ENCODE measurements at places on chromosomes 4 and X.
A peak's percentile ranks its signal among the peaks of the same experiment; 100 is the strongest.

- DNase-seq = no peak
These were observed 179.5 kb downstream of the MSN start for GRCh38 chrX:65846974-65847373.

DNA sequence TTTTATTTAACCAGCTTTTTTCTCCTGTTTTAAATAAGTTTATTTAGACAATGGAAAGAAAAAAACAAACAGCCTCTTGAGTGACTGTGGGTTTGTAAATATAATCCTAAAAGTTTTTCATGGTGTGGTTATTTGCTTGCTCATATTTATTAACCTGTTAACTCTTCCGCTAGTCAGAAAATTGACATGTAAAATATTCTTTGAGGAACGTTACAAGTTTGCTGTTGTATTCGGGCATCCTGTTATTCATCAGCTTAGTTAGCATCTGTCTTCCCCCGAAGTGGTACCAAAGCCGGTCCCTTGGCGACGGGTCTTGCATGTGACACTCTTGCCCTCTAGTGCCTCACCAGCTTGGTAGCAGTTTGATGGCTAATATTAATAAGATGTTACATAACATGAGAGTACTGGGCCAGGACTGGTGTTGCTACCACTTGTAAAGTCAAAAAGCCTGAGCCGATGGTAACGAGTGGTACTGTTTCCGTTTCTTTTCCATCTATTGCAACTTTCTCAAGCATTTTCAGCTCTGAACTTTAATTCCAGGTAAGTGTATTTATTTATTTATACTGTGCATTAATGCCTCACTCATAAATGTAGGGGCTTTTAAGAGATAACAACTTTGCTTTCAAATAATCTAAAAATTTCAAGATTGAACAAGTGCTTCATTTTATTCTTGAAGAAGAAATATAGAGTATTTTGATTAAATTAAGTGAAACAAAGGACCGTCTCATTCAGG is at the start of gene NDST3:
Gene NDST3, plus strand, starts transcription at position 434 of the 733 bp plus-strand sequence. CDS start 19,425 bp downstream, outside the sequence.
- DNase-seq = peak; percentile 50

DNA sequence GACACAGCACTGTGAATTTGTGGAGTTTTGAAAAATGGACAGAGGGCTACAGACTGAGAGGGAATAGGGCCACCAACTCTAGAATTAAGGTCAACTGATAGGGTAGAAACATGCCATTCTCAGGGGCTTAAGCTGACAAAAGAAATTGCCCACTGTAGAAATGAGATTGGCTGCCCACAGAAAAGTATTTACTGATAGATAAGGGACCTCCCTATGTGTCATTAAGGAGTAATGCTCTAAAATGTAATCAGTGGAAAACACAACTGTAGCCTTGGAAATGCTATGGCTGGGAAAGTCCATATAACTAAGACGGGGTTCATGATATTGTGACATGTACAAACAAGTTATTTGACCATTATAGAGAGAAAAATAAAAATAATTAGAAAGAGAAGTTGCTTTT is 4.6 kb downstream of the RTL9 start:
- DNase-seq = no peak

GRCh38 chrX:101078716-101079598 is at the start of gene TMEM35A:
Gene TMEM35A (plus strand): TSS chrX:101078879. CDS start chrX:101079003, 124 bp downstream.
- no peak for DNase-seq

DNA sequence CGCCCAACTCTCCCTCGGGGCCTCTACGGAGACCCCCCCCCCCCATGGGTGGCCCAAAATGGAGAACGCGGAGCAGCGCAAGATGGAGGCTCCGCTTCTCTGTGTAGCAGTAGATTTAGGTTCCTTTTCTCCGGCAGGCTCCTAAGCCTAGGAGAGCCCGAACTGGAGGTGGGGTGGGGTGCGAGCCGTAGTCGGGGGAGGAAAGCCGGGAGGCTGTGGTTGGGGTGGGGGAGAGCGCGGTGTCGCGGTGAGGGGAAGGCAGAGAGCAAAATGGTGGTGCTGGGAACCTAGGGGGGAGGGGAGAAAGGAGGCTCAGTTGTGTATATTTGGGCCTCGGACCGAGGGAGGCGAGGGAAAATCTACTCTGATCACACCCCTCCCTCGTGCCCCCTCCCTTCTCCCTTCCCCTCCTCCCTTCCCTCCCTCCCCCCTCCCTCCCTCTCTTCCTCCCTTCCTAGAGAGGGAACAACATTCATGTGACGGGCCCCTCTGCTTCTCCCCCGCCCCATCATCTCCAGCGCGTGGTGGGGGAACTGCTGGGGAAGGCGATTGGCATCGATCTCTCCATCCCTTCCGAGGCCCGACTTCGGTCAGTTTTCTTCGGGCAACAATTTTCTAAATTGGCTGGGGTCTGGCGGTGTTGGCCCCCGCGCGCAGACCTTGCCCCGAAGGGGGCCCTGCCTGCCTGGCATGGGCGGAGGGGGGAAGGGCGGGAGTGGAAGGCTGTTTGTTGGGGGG is at the start of gene STAG2:
Gene STAG2, plus strand, starts transcription at position 439 of the 738 bp plus-strand sequence. CDS start 60,922 bp downstream, outside the sequence.
- DNase-seq = peak; percentile 79

- no peak for DNase-seq
These were observed 14.1 kb downstream of the PRPS2 start for GRCh38 chrX:12805333-12805732.

- DNase-seq = no peak
These were observed 109.2 kb downstream of the CLNK start for GRCh38 chr4:10575414-10575813.

DNA sequence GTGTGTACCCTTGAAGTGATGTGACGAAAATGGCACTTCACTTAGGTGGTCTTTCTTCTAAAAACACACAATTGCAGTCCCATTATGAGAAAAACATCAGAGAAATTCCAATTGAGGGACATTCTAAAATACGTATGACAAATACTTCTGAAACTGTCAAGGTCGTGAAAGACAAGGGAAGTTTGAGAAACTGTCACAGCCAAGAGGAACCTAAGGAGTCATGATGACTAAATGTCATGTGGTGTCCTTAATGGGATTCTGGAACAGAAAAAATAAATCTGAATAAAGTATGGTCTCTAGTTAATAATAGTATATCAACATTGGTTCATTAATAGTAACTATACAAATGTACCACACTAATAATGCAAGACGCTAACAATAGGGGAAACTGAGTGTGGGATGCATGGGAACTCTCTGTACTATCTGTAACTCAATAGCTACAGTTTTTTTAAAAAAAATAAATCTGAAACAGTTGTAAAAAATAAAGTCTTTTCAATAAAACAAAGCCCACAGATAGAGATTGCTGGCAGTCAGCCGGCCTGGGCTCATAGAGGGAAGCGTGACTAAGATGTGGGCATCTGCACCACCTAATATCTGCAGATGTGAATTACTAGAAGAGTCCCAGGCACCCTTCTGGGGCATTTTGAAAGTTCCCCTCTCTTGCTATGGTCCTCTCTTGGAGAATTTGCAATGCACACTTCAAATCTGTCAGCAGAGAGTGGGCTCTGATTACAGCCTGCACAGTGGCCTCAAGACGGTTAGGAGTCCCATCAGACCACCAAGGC is 47.6 kb downstream of the MID1IP1 start:
- peak; percentile 72 for DNase-seq

DNA sequence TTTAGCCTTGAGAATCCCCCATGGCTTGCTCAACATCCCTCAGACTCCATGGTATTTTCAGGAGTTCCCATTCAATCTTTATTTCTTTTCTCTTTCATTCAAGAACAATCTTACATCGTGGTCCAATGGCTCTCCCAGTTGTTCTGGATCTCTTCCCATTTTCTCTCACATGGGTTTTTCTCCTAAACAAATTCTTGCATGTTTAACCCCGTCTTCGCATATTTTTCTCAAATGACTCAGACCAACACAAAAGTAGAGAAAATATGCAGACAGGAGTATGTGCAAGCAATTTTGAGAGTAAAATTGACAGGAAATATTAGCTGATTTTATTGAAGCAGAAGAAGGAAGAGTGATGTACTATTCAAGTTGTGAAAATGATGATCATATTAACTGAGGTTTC is 396.4 kb upstream of the TRAM1L1 start:
- DNase-seq = no peak

DNA sequence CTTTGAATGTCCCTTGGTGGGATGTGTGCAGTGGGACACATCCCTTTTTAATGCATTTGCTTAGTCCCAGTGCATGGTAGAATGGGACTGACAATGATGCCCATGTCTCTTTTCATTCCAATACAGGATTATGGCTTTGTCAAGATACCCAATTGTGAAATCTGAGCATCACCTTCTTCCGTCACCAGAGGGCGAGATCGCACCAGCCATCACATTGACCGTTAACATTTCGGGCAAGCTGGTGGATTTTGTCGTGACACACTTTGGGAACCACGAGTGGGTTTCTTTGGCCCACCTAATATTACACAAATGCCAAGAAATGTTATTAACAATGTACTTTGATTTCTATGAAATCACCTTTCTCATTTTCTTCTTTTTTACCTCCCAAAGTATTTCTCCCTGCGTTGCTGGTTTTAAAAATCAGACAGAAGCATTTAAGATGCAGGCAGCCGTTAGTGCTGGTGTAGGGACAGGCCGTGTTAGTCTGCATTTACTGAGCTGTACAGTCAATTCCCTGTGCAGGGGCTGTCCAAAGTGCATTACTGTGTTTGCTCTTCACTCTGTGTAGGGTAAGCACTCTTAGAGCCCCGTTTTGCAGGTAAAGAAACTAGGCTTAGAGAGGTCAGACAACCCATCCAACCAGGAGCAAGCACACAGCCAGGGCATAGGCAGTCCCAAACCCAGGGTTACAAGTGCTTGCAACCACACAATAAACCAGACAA is 46.5 kb downstream of the CWH43 start:
- DNase-seq = peak; percentile 3

DNA sequence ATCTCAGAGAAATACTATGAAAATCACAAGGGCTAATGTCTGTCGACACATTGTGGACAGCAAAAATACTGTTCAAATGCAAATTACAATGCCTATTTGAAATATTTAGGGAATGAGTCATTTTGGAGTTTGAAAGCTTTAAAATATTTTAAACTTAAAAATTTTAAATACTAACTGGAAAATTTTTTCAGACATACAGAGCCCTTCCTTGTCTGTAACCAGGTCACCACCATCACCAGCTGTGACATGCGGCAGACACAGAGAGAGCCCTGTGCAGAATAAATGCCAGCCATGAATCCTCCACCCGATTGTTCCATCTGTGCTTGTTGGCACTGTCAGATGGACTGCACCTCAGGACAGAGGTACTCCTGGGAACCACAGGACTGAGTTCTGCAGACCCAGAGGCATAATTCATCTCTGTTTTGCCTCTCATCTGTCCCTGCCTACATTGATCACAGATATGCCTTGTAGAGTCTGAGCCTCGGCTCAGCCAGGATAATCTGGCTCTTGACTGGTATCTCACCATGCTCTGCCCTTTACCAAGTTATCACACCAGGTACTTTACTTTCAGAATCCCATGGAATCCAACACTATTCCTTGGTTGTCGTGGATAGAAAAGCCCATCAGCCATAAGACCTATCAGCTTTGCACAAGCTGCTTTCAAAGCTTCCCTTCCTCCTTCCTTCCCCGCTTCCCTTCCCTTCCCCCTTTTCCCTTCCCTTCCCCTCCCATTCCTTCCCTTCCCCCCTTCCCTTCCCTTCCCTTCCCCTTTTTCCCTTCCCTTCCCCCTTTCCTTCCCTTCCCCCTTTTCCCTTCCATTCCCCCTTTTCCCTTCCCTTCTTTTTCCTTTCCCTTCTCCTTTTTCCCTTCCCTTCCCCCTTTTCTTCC is 67.2 kb downstream of the TBC1D9 start:
- DNase-seq = no peak

DNA sequence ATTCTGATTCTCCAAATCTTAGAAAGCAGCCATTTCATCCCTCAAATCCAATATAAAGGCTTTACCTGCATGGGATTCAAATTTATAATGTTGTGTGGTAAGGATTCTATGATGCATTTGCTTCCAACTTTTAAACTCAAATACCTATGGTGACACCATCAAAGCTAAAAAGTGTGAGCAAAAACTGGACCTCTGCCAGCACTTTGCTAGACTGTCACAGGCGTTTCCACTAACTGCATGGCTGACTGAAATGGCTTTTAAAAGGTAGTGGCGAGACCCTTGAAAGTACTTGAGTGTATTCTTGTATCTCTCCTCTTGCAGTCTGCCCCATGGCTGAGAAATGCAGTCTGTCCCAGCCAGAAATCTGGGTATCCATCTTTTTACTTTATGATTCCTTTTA is 169.4 kb downstream of the AMELX start:
- DNase-seq = no peak

DNA sequence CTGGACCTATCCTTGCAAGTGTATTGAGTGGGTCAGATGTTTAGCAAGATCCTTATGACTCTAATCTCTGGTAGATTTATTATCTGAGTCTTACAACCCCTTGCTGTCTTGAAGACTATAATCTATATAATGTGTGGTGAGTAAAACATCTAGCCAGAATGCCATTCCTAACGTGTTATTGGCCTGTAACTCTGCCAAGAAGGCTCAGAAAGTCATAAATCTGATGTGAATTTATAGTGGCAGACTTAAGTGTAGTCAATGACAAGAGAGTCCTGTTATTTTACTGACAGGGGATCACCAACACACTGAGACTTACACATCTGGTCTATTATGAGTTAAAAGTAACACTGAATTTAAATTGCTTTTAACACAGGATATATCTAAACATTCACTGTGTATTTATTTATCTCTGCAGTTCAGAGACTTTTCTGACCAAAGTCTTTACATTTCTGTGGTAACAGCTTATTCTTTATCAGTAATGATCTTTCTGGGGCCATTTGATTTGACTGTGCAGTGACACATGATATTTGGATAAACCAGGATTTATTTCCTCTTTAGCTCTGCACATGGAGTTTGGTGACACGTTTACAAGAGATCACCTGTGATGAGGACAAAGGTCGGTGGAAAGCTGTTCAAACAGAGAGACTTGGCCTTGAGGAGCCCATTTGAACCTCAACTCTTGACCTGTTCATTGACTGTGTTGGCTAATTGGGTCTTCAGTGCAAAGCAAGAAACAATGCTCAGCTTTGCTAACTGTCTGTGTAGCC is 415.8 kb downstream of the STIM2 start:
- DNase-seq = no peak

GRCh38 chr4:54066088-54066415 is 1.6 kb upstream of the CHIC2 start:
- no peak for DNase-seq

DNA sequence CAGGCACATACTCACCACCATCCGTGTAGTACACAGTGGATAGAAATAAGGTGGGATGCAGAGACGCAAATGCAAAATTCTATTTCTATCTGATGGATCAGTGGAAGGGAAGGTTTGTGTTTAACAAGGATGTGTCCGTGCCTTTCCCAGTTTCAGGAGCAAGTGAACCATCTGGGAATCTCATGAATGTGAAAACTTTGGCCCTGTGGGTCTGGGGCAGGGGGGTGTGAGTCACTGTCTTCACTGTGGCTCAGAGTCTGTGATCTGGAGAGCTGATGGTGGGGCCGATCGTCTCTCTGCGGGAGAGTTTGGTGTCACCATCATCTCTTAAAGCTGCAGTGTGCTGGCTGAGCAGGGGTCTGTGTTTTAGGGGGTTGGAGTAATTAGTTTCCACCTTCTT is 179.3 kb upstream of the STS start:
- DNase-seq = no peak

- DNase-seq = no peak
These were observed 20.1 kb downstream of the ENPP6 start for GRCh38 chr4:184197536-184198082.

DNA sequence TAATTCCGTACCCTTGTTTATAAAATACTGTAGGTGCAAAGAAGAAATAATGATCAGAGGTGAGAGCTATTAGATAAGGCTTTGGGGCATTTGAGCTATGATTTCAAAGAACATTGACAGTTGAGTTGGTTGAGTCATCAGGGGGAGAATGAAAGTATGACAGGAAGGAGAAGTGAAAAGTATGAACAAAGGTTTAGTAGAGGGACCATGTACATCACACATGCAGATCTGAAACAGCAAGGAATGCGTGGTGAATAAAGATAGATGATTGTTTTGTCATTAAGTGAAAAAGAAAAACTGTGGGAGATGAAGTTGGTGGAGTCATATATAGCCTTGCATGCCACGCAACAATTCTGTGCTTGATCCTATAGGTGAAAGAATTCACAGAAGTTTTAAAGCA is 163.1 kb downstream of the ARAP2 start:
- peak; percentile 47 for DNase-seq

Data from suppressor macrophage treated with lipopolysaccharide for 4 hours (primary cell).